ENCODE measurements at places on chromosomes 3 and 15. TPM values are rescaled to one million over a fixed set of nuclear protein-coding genes. Genes with fewer than 3 reads are reported as not detected.

Gene LRRIQ4
- total RNA-seq = 0.09 TPM

Gene CNTN3
- total RNA-seq = 0.17 TPM

Gene CILP
- total RNA-seq = not detected

Gene LSMEM2
- 0.57 TPM for total RNA-seq

Gene MUC13
- 0.34 TPM for total RNA-seq

Gene CKMT1B
- 37.3 TPM for total RNA-seq

Gene FOXB1
- 10.8 TPM for total RNA-seq

Gene DAPK2
- 2.3 TPM for total RNA-seq

Gene SLC22A13
- 0.42 TPM for total RNA-seq

DNA sequence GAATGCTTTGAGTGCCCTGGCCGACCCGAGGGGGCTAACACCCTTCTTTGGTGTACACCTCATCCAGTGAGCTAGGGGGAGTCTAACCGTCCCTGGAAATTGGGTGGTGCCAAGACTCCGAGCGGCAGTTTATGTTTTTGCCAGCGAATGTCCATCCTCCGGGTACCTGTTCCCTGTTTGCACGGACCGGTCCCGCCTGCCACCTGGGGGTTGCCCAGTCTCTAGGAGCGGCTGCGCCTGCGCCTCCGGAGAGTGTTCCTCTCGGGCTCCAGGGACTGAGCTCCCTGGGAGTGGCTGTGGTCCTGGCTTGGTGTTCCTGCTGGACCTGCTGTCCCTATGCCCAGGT is 913 bp upstream of the WNT7A start:
- no peaks in the 10 kb centered on the region for H3K36me3 ChIP-seq
- peaks cover 93% of the 10 kb centered on the region for H3K27me3 ChIP-seq
- no peak overlapping the region for H3K27ac ChIP-seq
- H3K4me1 ChIP-seq = no peaks in the 10 kb centered on the region

DNA sequence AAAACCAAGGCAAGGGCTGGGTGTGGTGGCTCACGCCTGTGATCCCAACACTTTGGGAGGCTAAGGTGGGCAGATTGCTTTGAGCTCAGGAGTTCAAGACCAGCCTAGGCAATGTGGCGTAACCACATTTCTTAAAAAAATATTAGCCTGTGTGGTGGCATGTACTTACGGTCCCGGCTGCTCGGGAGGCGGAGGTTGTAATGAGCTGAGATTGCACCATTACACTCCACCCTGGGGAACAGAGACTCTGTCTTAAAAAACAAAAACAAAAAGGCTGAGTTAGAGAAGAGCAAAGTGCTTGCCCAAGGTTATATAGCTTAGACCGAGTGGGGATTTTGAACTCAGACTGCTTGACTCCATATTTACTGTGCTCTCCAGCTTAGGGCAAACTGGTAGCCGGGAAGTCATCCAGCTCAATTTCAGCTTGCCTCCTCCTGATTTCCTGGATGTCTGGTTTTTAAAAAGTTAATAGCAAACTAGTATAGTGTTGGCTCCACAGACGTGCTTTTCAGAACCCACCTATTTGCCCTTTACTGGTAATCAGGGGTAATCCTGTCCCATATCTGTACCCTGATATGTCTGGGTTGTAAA is 138.9 kb downstream of the CACNA1D start:
- no peak for DNase-seq
- no peaks in the 10 kb centered on the region for H3K27me3 ChIP-seq
- no peak overlapping the region for H3K27ac ChIP-seq
- no peaks in the 10 kb centered on the region for H3K36me3 ChIP-seq

DNA sequence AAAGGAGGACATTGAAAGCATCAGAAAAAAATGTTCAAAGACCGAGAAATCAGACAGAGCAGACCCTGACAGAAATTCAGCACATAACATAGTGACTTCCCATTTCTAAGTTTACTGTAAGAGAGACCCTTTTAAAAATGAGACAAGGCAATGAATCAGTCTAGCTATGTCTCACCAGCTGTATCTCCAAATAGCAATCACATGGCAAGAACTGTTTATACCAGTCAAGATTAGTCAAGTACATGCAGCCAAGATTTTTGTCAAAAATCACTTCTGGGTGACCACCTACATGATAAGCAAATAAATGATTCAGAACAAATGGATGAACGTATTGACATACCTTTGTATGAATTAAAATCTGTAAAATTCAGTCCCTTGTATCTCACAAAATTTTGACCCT is 138.0 kb downstream of the DTWD1 start:
- no peak overlapping the region for H3K4me3 ChIP-seq
- no peak overlapping the region for H3K27ac ChIP-seq
- H3K4me1 ChIP-seq = no peaks in the 10 kb centered on the region
- no peaks in the 10 kb centered on the region for H3K27me3 ChIP-seq
- no peak for DNase-seq

DNA sequence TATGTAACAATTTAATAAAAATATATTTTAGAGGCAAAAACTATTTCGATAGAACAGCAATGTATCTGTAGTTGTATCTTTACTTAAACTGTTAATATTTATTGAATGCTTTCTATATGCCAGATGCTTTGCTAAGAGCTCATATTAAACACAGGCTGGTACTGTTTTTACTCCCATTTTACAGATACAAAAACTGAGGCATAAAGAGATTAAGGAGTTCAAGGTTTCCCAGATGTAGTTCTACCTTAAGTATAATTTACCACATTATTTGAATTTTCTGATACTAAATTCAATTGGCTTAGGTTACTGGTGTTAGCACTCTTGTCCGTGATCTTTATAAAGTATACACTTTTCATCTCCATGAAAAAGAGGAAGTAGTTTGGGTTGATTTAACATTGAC is 149.8 kb downstream of the ROBO2 start:
- peaks cover 25% of the 10 kb centered on the region for H3K4me1 ChIP-seq
- H3K27me3 ChIP-seq = no peaks in the 10 kb centered on the region
- no peak overlapping the region for H3K4me3 ChIP-seq
- no peak overlapping the region for H3K27ac ChIP-seq
- DNase-seq = no peak

- peaks cover 51% of the 10 kb centered on the region for H3K27me3 ChIP-seq
- H3K27ac ChIP-seq = no peak overlapping the region
- no peak overlapping the region for H3K4me3 ChIP-seq
- DNase-seq = no peak
These were observed 12.4 kb upstream of the WNT7A start for GRCh38 chr3:13892304-13892703.

GRCh38 chr3:15768421-15769255 is 29.1 kb downstream of the ANKRD28 start:
- no peak overlapping the region for H3K4me3 ChIP-seq
- no peaks in the 10 kb centered on the region for H3K27me3 ChIP-seq
- no peak for DNase-seq
- H3K4me1 ChIP-seq = peaks cover 18% of the 10 kb centered on the region

DNA sequence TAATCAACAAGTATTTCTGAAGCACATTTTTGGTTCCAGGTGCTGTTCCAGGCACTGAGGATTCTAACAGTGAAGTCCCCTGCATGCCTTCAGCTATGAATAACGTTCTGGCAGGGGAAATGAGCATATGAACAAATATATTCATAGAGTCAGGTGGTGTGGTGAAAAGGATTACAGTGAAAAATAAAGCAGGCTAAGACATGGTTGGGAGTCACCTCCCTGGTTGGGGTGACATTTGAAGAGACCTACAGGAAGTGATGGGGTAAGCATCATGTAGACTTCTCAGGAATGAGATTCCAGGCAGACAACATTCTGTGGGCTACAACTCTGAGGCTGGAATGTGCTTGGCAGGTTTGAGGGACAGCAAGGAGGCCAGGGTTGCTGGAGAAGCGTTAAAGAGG is 15.0 kb downstream of the FRMD4B start:
- H3K4me1 ChIP-seq = no peaks in the 10 kb centered on the region
- no peak for DNase-seq
- H3K36me3 ChIP-seq = no peaks in the 10 kb centered on the region
- H3K27ac ChIP-seq = no peak overlapping the region

- H3K27ac ChIP-seq = no peak overlapping the region
These were observed 40.2 kb upstream of the ARF4 start for GRCh38 chr3:57637391-57637790.

DNA sequence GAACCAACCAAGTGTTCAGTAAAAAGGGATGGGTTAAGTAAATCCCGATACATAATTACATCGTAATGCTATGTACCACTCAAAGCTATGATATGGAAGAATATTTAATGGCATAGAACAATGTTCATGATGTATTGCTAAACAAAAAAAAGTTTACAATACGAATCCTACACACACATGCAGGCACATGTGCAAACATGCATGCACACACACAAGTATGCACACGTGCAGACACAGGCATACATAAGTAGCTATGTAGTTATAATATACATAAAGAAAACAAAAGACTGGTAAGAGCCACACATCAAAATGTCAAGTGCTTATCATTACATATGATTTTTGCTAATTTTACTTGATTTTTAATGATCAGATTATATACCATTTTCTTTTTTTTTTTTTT is 74.2 kb downstream of the ARRDC4 start:
- DNase-seq = no peak
- H3K27me3 ChIP-seq = no peaks in the 10 kb centered on the region
- H3K36me3 ChIP-seq = no peaks in the 10 kb centered on the region
- H3K4me3 ChIP-seq = no peak overlapping the region

- H3K4me3 ChIP-seq = no peak overlapping the region
- H3K27me3 ChIP-seq = no peaks in the 10 kb centered on the region
- H3K27ac ChIP-seq = no peak overlapping the region
These were observed 238.6 kb upstream of the TMC3 start for GRCh38 chr15:81612631-81613030.

DNA sequence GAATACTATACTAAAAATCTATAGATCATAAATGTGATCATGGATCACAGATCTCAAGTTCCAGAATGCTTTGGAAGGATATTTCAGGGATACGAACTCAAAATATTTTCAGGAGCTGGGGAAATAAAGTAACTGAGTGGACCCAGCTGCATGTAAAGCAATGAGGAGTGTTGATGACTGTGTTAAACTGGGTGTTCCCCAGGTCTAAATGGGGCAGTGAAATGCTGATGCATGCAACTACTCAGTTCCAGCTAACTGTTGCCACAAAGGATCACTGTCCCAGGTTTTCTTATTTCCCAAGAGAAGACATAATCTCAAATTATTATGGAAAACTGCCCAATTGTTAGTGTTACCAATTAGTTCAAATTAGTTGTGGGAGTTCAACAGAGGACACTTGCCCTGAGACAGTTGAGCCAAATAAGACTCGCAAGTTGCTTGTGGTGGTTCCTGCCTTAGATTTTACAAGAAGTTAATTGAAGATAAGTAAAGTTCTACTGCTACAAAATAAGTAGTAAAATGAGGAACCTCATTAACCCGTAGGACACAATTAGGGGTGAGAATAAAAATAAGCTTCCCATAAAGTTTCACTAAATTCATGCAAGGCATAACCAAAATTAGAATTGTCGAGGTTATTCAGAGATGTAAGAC is 66.3 kb upstream of the IL12A start:
- no peak overlapping the region for H3K4me3 ChIP-seq
- H3K36me3 ChIP-seq = no peaks in the 10 kb centered on the region
- no peaks in the 10 kb centered on the region for H3K4me1 ChIP-seq
- no peaks in the 10 kb centered on the region for H3K27me3 ChIP-seq
- no peak for DNase-seq
- H3K27ac ChIP-seq = no peak overlapping the region

DNA sequence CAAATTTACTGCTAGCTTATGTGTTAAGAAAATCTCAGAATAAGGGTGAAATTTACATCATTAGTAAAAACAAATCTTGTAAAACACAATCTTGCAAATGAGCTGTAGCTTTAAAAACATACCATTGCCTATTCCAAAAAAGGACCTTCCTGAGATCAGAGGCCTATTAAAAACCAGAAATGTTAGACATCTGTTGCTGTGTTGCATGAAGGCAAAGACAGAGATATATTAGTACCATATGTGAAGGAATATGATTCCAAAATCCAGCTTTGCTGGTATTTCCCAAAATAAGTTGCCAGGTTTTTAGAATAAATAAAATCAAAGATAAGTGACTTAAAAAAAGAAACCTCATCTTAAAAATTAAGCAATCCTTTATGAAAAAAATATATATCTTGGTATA is 504.1 kb upstream of the CDIN1 start:
- H3K27me3 ChIP-seq = no peaks in the 10 kb centered on the region
- peaks cover 10% of the 10 kb centered on the region for H3K4me1 ChIP-seq
- no peaks in the 10 kb centered on the region for H3K36me3 ChIP-seq
- no peak overlapping the region for H3K27ac ChIP-seq

DNA sequence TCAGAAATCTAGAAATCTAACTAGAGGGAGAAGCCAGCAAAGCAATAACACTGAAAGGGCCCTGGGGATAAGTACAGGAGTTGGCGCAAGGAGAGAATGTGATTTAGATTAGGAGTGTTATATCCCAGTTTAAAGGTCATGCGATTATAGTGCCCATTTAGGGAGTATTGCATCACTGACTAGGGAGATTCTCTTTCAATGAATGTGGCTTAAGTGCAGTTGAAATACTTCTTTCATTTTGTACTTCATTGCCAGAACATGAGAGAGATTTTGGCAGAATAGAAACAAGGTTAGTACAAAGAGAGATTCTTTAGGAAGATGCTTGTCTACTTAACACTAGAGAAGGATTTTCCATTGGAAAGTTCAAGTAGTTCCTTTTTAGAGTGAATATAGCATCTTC is 13.9 kb downstream of the ROBO2 start:
- DNase-seq = no peak
- peaks cover 37% of the 10 kb centered on the region for H3K4me1 ChIP-seq
- H3K36me3 ChIP-seq = no peaks in the 10 kb centered on the region

DNA sequence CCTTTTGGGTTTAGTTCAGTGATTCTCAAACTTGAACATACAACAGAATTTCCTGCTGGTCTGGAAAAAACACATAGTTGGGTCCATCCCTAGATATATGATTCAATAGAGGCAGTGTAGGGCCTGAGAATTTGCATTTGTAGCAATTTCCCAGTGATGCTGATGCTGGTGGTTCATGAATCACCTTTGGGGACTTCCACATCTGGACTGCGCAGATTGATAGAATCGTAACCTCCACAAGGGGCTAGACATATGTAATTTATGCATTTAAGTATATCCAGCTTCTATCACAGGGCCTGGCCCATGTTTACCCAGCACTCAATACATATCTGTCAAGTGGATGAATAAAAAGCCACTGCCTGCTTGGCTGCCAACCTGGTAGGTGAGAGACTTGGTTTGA is 33.8 kb upstream of the SUCLG2 start:
- H3K27me3 ChIP-seq = no peaks in the 10 kb centered on the region
- H3K4me3 ChIP-seq = no peak overlapping the region
- H3K36me3 ChIP-seq = no peaks in the 10 kb centered on the region
- H3K4me1 ChIP-seq = peaks cover 17% of the 10 kb centered on the region

DNA sequence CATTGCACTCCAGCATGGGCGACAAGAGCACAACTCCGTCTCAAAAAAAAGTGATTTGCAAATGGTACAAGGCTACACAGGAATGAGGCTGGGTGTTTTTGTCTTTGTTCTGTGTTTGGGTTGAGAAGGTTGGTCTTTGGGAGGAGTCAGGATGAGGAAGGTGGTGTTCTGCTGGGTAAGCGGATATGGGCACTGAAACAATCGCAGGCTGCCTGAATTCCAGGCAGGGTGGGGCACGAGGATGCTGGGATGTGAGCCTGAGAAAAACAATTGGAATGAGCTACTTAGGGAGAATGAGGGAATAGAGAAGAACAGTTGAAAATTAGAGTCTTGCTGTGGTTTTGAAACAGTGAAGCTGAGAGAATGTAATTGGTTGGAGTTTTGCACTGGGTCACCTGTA is 51.6 kb downstream of the ZBTB38 start:
- no peaks in the 10 kb centered on the region for H3K36me3 ChIP-seq
- no peak for DNase-seq
- no peak overlapping the region for H3K27ac ChIP-seq
- no peak overlapping the region for H3K4me3 ChIP-seq
- H3K27me3 ChIP-seq = no peaks in the 10 kb centered on the region

GRCh38 chr15:42575188-42576039 is at the start of gene STARD9:
Gene STARD9 (plus strand): TSS chr15:42575606. CDS start chr15:42575716, 110 bp downstream.
- no peaks in the 10 kb centered on the region for H3K36me3 ChIP-seq
- peak within 1 kb of the TSS; percentile 15 for H3K27ac ChIP-seq
- peak; percentile 99 for DNase-seq
- H3K4me3 ChIP-seq = peak within 1 kb of the TSS; percentile 90
- peaks cover 12% of the 10 kb centered on the region for H3K4me1 ChIP-seq
- peaks cover 65% of the 10 kb centered on the region for H3K27me3 ChIP-seq

Measured in WTC11 (cell line).